ENCODE measurements at places on chromosomes 16 and 17.

GRCh38 chr17:31699281-31699680 is 159.8 kb downstream of the COPRS start:
- DNase-seq, result no peak

- DNase-seq, result no peak
Observed at GRCh38 chr17:47162013-47162622, 27.0 kb downstream of the CDC27 start.

DNA sequence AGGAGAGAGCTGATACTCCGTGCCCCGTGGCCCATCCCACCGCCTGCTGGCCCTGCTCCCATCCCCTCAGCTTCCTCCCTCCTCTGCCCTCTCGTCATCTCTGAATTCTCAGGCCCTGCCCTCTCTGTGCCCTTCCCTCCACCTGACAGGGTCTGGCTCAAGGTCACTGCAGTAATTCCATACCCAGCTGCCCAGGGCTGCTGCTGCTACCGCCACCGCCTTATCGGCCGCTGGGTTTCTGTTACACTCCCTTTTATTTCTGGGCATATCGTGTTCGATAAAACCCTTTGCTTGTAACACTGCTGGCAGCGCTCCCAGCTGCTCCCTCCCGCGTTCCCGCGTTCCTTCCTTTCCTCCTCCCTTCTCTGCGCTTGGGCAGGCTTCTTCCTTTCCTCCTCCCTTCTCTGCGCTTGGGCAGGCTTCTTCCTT is 1.2 kb downstream of the EPN3 start:
- DNase-seq, result peak; percentile 31

DNA sequence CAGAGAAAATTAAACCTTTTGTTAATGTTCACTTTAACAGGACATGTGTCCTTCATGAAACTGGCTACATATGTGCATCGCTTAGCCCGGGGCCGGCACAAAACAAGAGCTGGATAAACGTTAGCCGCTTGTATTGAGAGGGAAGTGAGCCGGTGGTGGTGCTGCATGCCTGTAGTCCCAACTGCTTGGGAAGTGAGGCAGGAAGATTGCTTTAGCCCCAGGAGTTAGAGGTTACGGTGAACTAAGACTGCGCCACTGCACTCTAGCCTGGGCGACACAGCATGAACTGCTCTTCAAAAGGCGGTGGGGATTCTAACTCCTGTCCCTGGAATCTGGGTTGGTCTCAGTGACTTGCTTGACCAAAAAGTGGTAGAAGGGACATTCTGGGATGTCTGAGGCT is 15.0 kb upstream of the SPHK1 start:
- no peak for DNase-seq

DNA sequence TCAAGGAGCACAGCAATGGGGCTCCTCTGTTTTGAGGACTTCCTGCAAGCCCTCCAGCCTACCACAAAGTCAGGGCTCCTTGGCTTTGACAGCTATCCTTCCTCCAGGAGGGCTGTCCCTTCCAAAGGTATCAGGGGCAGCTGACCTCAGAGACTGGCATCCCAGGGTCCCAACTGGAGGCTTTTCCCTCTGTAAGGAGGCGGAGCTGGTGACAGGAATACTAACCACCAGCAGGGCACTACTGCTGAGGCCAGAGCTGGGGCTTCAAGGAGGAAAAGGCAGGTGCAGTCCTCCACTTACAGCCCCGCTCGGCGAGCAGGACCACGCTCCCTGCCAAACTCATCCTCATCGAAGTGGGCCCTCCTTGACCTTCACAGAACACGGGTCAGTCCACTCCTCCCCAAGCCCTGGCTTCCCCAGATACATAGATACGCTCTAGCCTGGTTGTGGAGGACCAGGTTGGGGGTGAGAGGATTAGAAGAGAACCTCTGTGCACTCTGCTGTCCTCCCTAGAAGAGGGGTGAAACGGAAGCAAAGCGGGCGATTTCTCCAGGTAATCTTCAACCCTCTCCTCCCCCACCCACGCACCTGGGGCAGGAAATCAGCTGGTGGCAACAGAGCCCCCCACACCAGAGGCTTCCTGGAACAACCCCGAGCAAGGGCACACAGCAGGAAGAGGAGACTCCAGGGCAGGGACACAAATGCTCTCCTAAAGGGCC is 20.5 kb downstream of the ST3GAL2 start:
- DNase-seq, result no peak

GRCh38 chr16:30660424-30661261 is 2.4 kb downstream of the FBRS start:
- no peak for DNase-seq

DNA sequence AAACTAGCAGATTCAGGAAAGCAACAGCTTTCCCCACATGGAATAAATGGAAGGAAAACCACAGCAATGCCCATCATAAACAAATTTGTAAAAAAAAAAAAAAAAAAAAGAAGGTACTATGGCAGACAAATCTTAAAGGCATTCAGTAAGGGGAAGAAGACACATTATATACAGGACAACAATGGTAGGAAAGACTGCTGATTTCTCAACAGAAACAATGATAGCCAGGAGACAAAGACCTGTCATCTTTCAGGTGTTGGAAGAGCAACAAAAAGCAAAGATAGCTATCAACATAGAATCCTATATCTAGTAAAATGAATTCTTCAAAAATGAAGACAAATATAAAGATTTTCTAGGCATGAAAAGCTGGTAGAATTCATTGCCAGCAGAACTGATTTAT is 65.9 kb downstream of the KCNJ2 start:
- no peak for DNase-seq

GRCh38 chr17:16444258-16444886 is 29.0 kb downstream of the TRPV2 start:
- DNase-seq, result no peak

- DNase-seq, result no peak
Observed at GRCh38 chr16:16100631-16101030, 122.7 kb downstream of the ABCC6 start.

- DNase-seq, result no peak
Observed at GRCh38 chr17:67270416-67270815, 25.4 kb upstream of the HELZ start.

DNA sequence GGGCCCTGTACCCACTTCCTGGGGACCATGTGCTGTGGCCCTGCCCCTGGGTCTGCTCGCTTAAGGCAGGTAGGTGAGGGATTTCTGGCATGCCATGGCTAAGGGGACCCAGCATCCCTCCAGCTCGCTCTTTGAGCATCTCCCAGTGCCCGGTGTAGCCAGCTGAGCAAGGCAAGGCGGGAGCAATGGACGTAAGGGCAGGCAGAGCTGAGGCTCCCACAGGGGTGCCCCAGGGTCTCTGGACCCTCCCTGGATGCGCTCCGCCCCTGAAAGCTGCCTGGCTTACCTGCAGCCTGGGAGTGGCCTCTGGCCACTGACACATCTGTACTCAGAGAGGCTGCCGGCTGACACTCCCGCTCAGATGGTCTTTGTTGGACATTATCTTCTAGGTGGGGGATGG is 189.9 kb downstream of the IRF8 start:
- DNase-seq, result no peak

DNA sequence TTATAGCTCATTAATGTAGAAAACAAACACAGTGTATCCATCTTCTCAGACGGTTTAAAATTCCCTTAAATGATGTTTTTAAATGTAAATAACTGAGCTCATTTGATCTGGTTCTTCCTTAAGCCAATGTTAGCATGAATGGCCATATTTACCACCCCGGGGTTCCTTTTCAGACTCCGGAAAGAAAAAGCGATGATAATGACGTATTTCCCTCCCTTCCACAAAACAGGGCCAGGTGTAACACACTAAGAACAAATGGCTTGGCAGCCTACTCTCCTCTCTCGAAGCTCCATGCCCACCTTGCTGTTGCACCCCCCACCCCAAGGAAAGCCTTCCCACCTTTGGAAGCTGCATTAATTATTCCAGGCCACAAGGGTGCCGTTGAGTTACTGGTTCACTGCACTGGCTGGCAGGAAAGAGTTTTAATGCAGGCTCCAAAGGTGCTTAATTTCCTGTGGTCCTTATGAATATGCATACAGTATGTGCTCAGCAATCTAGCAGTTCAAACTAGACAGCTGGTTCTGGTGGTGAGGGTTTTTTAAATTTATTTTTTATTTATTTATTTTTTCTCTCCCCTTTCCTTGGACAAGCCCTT is 378.9 kb downstream of the WWOX start:
- DNase-seq, result no peak

DNA sequence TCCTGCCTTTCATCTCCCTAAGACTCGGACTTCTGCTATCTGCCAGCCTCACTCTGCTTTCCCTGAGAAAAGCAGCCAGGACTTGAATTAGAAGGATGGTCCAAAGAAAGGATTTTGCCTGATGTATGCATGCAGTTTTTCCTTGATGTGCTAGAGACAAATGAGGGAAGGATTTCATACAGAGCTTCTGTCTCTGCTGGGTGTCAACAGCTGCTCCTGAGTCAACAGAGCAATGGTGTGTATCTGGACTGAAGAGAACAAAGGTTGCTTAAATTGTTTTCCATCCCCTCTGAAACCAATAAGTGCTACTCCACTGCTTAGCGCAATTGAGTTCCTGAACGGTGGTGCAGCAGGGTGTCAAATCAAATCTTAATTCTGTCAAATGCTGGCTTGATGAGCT is 680.6 kb upstream of the C16orf82 start:
- no peak for DNase-seq

GRCh38 chr16:57112403-57113041 is 20.1 kb downstream of the CPNE2 start:
- DNase-seq, result no peak

- DNase-seq, result peak; percentile 67
Observed at GRCh38 chr16:28277537-28278388, 14.6 kb upstream of the SBK1 start.

GRCh38 chr17:32287804-32288511 is 22.3 kb downstream of the RHBDL3 start:
- DNase-seq, result no peak

- DNase-seq, result peak; percentile 73
Observed at GRCh38 chr16:30984669-30985400, at the start of gene HSD3B7. HSD3B7 (plus strand) TSS chr16:30985207; CDS start chr16:30985659, 452 bp downstream.

DNA sequence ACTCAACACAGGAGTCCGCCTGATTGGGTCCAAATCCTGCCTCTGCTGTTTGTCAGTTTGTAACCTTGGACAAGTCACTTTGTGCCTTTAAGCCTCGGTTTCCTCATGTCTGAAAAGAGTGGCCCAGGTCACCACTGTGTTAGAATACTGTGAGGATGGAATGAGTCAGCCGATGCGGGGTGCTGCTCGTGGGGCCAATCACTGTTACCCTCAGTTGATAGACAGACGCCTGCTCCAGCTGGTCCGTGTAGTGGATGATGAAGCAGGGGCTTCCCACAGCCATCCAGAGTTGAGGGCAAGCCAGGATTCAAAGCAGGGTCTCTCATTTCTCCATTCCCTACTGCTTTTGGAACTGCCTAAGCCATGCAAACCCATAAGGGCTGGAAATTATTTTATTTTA is 5.8 kb downstream of the FBXL19 start:
- no peak for DNase-seq

- DNase-seq, result no peak
Observed at GRCh38 chr16:14373896-14374295, 256.2 kb downstream of the PARN start.

- peak; percentile 78 for DNase-seq
Observed at GRCh38 chr17:32161506-32162365, 19.4 kb downstream of the RHOT1 start.
